ENCODE measurements at places on chromosomes 12 and 14.

DNA sequence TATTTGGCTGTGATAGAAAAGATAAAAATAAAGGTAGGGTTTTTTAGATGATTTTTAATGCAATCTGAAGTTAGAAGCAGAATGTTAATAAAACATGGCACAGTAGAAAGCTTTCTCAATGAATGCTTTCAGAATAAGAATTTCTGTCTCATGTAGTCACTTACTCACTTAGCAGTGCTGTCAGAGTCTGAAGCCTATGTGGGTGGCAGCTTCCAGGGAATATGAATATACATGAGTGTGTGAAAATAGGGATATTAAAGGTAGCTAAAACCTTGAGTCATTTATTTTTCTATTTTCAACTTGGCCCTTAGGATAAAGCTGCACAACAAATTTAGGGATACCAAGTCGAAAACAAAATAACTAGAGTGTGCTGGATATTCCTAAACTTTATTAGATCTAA is 427.9 kb downstream of the AEBP2 start:
- no peak for DNase-seq

- DNase-seq = no peak
Observed at GRCh38 chr12:115859231-115859630, 418.3 kb downstream of the MED13L start.

- DNase-seq = no peak
Observed at GRCh38 chr14:65096323-65097089, 5.8 kb downstream of the MAX start.

- no peak for DNase-seq
Observed at GRCh38 chr14:94867946-94868771, 98.2 kb upstream of the GSC start.

DNA sequence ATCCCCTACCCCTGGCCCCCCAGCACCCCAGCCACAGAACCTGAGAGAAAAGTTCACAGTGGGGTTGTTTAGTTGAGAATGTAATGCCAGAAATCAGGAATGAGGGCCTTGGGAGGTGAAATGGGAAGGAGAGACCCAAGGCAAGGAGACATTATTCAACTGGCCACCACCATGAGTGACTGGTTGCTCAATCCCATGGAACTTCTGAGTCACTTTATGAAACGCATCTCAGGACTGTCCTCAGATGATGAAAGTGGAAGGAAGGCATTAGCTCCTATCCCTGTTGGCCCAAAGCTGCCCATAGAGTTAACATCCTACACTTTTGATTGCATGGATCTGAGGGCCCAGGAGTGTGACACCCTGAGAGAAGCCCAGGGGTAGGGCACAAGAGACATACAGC is 25.4 kb upstream of the TCL1A start:
- DNase-seq = no peak

DNA sequence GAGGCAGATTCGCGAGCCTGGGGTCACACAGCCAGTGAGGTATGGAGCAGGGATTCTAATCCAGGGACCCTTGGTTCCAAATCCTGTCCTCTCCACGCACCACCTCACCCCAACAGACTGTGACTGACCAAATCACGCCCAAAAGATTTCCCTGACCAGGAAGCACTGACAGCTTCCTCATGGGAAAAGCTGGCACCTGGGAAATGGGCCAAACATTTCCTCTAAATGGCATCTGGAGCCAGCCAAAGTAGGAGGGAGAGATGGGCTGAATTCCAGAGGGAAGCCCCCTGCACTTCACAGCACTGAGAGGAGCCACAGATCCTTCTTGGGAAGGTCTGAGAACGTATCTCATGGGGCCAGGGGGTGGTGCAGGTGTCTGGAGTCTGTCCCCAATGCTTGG is 28.8 kb downstream of the CCDC92 start:
- DNase-seq = no peak
